ENCODE measurements at places on chromosomes 13 and 19. TPM values are rescaled to one million over a fixed set of nuclear protein-coding genes. Genes with fewer than 3 reads are reported as not detected.

DNA sequence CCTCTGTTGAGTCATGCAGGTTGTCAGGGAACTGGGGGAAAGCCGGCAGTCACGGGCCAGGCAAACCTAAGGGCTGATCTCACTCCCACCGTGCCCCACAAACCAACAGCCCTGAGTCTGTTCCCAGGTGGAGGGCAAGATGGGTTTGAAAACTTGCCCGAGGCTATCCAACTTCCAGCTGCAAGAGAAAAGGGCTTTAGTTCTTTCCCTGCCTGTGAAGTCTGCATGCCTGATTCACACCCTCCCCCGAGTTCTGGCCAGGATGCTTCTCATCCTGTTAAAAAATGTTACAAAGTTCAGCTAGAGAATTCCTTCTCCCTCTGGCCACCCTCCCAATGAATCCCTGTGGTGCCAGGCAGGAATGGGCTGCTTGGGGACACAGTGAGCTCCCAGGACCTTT, 33.1 kb downstream of the MYO16 start:
- DNase-seq = no peak

Gene ICAM4
- 0.49 TPM for total RNA-seq

- DNase-seq = no peak
Measured at GRCh38 chr13:50518781-50519201, 324.7 kb downstream of the DLEU7 start.

Gene ZNF575
- 3.0 TPM for total RNA-seq

Gene RFPL4AL1
- not detected for total RNA-seq
